ENCODE measurements at places on chromosomes 3 and 15. TPM values are rescaled to one million over a fixed set of nuclear protein-coding genes. Genes with fewer than 3 reads are reported as not detected.

DNA sequence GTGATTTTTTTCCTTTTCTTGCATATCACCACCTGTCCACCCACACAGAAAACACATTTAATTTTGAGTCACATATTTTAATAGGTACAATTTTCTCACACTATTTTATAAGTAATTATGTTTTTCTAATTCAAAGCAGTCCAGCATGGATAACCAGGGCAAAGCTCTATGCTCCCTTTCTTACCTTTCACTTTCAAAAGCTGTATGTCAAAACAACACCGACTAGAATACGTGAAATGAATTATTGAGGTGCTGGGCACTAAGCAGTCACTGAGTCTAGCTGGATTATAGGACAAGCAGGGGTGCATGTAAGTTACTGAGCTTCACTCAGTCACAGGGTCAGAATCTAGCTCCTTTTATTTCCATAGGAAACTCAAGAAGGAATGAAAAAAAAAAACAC is 60.6 kb downstream of the LSAMP start:
- DNase-seq: no peak

GRCh38 chr3:126127452-126127851 is 43.5 kb upstream of the SLC41A3 start:
- DNase-seq: no peak

DNA sequence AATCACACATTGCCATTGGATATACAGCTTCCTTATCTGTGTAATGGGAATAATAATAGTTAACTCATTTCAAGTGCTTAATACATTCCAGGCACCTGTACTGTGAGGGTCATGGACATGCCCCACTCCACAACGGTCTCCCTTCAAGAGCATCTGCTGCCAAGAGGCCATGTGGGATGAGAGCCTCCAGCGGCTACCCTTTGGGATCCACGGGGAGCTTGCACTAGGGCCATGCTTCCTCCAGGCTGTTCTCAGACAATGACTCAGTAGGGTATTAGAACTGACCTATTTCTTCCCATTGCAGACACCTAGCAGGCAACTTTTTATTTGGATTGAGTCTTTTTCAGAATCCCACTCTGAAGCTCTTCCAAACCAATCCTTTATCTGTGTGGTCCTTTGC is 1078.9 kb downstream of the TUSC7 start:
- no peak for DNase-seq

GRCh38 chr15:69679623-69680228 is 227.1 kb downstream of the RPLP1 start:
- DNase-seq: no peak

DNA sequence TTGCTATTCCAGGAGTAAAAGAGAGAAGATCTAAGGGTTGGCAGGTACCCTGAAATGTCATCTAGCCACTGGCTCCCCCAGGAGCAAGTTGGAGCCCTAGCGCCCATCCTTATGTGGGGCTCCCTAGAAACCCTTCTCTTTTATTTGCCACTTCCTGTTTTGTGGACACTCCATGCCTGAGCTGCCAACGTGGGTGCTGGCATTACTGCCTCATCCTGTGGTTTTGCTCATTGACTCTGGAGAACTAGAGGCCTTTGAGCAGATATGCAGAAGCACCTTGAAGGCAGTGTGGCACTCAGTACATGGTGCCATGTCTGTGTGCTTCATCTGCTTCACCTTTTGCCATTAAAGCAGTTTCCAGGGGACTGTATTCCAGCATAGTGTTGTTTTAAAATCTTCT is 8.1 kb downstream of the EDEM1 start:
- DNase-seq: peak; percentile 28

GRCh38 chr15:77219841-77220240 is 148.9 kb upstream of the TSPAN3 start:
- DNase-seq: no peak

DNA sequence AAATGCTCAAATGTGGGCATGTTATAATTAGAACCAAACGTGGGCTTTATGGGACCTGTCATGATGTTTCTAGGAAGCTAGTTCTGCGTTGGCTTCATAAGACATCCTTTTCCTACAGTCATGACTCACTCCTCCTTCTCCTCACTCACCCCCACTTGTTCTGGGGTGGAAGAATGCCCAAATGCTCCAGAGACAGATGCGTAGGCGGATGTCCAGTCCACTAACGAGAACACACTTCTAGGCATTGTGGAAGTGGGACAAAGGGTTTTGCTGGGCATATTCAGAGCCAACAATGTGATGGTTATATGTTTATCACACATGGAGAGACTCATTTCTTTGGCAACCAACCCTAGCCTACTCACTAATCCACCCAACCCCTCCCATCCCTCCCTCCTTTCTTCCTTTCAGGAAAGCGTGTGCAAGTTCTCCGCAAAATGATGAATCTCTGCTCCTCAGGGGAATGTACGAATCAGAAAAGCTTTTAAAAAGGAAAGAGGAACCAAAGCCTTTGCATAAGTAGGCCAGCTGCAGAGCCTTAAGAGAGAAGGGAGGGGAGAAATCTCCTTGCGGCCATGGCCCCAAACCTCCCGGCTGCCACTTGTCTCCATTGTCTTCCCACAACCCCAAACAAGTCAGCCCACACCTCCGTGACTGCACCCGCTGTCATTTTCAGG is 123.0 kb upstream of the SPRED1 start:
- DNase-seq: peak; percentile 85

DNA sequence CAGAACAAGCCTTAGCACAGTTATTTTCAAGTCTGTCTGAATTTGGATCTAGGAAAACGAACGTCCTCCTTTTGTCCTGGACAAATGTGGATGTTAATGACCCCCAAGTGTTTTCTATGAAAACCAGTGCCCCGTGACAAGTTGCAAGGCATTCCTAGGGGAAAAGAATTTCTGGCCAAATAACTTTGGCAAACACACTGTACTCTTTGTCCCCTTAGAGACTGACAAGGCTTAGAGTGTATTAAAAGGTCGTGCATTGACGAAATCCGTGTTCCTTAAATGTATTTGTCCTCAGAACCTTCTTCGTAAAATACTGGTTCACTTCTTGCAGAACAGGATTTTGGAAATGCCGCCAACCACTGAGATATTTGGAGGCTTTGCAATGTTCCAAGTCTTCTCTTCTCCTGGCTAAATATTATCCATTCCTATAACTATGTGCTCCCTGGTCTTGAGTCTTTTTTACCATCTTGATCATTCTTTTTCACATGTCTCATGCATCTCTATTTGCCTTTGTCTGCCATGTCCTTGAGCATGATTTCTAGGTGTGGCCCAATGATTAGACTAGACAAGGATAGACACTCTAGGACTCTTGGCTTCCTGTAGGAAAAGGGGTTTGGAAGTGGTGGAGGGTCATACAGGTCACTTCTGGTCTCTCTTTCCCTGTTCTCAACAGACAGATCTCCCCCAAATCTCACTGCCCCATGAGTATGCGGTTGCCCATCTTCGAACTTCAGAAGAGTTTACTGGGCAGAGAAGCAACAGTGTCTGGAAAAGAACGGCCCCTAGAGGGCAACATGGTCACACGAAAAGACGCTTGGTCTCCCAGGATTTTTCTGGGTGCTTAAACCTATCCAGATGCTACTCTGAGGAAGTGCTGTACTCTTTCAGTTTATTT is 117.5 kb downstream of the EDEM1 start:
- DNase-seq: no peak

DNA sequence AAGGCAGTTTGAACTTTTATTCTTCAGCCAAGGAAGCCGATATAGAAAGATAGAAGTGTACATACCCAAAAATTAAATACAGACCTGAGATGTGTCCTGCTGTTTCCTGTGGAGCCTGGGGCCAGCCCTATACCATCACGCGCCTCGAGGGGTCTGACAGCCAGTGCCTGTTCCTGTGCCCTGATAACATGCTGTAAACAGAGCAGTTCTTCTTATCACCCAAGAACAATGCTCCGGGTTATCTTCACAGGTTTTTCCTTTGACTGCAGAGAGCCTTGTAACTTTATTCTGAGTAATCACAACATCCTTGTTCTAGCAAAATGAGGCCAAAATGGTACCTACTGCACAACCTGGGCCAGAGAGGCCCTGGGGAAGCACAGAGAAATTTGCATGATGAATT is 289.7 kb upstream of the CHRM5 start:
- no peak for DNase-seq

- no peak for DNase-seq
Observed at GRCh38 chr3:173467501-173467900, 70.0 kb downstream of the NLGN1 start.

- no peak for DNase-seq
Observed at GRCh38 chr15:99248000-99248715, 1.2 kb downstream of the TTC23 start.

Gene FSIP1
- total RNA-seq: 0.51 TPM

Gene AMIGO3
- total RNA-seq: not detected

Gene RGMA
- under 0.01 TPM for total RNA-seq

Gene HTR3E
- not detected for total RNA-seq

Gene NCEH1
- 4.4 TPM for total RNA-seq

Gene MORF4L1
- 329 TPM for total RNA-seq

Gene MKRN2OS
- not detected for total RNA-seq

Gene PLA2G4B
- total RNA-seq: 0.13 TPM

Gene LMAN1L
- total RNA-seq: not detected

Gene TMEM212
- not detected for total RNA-seq

Gene TRIM69
- total RNA-seq: 7.6 TPM
